ENCODE measurements at places on chromosomes 5 and 9.
A peak's percentile ranks its signal among the peaks of the same experiment; 100 is the strongest.

DNA sequence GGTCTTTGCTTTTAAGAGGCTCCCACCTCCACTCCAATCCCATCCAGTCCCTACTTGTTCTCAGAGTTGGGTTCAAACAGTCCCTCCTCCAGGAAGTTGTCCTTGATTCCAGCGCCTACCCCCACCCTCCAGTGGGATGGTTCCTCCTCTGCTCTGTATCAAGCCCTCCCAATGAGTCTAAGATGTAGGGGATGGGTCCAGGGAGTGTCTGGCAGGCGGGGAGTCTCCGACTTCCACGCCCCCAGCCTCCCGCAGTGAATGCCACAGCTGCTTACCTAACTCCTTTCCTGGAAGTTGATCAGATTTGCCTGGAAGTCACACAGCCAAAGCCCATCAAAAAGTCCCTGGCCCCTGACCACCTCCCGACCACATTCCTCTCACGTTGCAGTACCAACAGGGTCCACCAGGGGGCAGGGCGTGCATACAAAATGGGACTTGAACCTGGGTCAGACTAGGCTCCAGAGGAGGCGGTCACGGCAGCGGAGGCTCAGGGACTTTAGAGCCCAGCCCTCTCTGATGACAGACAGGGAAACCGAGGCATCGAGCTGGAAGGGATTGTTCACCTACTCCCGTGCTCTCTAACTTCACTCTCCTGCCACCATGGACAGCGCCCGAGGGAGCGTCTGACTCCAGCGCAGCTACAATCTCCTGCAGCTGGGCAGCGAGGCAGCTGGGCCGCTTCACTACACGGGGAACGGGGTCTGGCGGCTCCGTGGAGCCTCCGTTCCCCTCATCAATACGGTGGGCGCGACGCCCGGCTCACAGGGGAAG lies 25.0 kb upstream of the TDRD7 start:
- peak; percentile 58 for DNase-seq

- DNase-seq, result no peak
Measured at GRCh38 chr5:150322202-150322601, 19.5 kb upstream of the ARSI start.

GRCh38 chr5:154543380-154543779 lies 65.4 kb upstream of the HAND1 start:
- no peak for DNase-seq

DNA sequence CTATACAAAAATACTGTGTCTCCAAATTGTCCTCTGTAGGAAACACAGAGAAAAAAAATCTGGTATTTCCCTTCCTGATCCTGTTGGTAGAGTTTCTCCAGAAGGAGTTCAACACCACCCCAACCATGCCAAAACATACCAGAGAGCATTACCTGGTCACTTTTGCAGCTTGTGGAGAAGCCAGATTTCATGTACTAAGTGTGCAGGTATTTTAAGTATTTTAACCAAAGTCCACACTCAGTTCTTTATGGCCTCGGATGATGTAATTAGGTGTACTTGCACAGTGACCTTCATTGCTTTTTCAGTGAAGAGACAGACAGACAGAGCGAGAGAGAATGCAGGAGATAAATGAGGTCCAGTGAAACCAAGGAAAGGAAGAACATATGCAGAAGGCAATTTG lies 2046.8 kb upstream of the CDH9 start:
- DNase-seq, result no peak

DNA sequence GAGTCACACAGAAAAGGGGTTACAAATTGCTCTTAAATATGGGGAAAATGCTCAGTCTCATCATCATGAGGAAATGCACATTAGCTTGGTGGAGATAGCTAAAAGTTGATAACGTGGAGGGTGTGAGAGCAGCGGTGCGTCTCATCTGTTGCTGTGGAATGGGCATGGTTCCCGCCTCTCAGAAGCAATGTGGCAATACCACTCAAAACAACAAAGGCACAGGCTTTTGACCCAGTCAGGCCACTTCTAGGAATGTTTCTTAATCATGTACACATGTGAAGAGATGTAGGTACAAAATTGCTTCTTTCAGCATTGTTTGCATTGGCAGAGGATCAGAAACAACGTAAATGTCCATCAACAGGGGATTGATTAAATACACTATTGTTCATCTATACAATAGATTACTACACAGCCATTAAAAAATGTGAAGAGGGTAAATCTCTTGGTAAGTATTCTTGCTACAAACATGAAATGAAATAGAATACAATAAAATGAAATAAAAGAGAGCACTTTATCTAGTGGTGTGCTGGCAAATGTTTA lies 212.6 kb upstream of the MSX2 start:
- DNase-seq, result no peak

DNA sequence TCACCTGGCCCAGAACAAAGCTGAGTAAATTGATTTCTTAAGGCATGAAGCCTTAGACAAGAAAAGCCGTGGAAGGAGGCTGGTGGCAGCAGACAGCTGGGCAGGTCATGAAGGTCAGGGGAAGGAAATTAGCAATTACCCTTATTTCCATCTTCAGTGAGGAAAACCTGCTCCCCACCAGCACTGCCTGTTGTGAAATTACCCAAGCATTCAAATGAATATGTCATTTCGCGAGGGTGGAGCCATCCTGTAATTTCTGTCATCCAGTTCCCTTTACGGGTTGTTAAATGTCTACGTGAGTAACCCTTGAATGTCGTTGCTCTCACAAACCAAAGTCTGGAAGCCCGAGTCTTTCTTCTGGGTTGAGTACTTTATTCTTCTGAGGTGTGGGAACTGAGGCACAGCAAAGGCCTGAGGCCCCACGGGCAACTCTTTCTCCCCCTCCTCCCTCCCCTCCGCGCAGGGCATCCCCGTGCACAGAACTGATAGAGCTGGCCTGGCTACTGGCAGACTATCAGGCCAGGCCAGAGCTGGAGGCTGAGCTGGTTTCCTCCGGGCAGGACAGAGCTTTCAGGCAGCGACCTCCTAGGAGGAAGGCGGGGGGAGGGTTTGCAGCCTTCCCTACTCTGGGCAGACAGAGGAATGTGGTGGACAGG lies 22.0 kb upstream of the AK3 start:
- DNase-seq, result no peak

- DNase-seq, result no peak
Measured at GRCh38 chr5:136164226-136164625, 28.7 kb downstream of the SMIM32 start.

DNA sequence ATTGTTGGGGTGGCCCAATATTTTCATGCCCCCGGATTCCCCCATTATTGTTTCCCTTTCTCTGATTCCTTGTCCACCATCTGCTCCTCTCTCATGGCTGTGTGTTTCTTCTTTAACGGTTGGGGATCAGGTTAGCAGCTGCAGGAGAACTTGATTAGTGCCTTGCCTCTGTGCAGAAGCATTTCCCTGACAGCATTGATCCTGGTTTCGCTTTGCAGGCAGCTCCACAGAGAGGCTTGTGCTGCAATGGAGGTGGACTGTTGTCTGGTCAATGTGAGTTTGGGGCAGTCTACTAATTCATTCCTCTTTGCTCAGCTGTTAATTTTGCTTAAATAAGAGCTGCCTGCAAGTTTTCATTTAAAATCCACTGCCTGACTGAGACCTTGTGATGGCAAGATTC lies 32.5 kb upstream of the SSBP2 start:
- no peak for DNase-seq

DNA sequence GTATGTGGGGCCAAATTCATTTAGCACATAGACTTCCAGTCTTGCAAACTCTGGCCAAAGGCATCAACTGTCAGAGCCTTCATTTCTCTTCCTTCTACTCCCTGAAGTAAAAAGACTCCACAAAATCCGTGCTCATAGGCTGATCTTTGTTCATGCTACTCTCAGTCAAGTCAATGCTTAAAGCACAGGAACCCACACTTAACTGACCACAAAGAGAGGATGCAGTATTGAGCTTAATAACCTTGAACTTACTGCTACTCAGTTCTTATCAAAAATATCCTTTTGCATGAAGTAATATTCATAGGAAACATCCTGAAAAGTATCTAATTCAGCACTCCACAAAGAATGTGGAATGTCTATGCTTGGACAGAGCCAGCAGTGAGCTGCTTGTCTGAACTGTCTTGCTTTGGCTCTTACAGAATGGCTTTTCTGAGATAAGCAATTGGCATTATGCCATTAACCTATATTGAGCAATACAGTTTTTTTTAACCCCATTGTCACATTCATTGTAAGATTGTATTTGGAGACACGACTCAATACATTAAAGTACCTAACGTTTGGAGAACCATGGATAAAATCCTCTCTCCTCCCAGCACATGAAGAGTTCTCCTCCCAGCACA lies 21.7 kb downstream of the LPAR1 start:
- DNase-seq, result no peak

GRCh38 chr5:168471785-168472184 lies 14.5 kb upstream of the RARS1 start:
- no peak for DNase-seq

DNA sequence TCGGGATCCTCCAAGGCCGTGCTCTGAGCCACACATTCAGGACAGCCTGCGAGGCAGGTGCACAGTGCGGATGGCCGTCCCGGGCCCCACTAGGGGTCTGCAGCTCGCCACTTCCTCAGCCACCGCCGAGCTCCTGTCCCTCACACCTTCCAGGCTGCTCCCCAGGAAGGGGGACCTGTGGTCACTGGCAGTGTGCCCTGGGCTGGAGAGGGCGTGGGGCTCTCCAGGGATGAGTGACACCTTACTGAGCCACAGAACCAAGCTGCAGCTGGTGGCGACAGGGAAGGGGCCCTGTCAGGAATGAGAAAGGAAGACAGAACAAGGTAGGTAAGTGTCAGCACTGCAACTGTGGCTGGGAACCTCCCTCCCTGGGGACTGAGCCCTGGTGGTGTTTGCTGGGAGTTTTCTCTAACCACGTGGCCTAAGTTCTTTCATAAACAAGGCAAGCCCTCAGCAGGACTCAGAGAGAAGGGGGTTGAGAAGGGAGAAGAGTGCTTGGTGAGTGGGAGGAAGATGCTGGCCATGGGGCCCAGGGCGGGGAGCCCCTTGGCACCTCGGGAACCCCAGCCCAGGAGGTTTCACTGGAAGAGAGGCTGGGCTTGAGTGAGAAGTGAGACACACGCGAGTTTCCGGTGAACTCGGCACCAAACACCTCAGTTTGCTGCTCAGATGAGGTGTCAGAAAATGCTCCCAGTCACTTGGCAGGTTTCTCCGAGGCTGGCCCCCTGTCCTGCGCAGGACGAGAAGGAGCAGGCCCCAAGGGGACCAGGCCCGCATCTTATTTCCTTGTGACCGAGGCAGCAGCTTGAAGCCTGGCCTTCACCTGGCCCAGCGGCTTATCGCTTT lies 5.2 kb downstream of the IL13 start:
- DNase-seq, result no peak

GRCh38 chr9:6739218-6739617 lies 18.6 kb upstream of the KDM4C start:
- no peak for DNase-seq

DNA sequence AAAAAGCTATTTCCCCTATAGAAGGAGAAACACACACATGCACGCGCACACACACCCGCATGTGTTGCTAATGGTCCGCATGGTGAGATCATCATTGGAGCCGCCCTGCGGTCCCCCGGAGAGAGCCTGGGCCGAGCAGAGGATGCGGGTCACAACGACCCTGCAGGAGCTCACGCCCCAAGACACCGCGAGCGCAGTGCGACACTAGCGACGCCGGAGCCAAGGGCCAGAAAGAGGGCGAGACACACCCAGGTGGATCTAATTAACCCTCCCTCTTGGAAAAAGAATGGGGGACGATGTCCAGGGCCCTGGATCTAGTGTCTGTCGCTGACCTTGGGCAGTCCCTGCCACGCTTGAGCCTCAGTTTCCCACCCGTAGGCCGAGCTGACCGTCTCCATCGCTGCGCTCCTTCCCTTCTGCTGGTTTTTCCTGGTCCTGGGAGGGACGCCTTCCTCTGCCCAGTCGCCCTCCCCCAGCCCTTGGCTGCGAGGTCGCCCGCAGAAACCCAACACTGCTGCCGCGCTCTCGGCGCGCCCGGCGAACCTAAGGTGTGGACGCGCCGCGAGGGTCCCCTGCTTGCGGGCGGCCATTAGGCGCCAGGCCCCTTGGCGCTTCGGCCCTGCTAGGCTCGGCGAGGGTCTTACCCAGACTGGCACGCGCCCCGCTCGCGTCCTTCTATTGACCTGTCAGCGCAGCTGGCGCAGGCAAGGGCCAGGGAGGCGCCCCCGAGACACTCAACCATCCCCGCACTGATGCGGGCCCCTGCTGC lies 47.5 kb upstream of the RNF20 start:
- DNase-seq, result no peak

- no peak for DNase-seq
Measured at GRCh38 chr9:111016016-111016415, 22.3 kb downstream of the LPAR1 start.

GRCh38 chr5:136374638-136375037 lies 9.3 kb upstream of the TRPC7 start:
- no peak for DNase-seq

GRCh38 chr9:33198165-33198564 lies 31.0 kb upstream of the B4GALT1 start:
- no peak for DNase-seq

DNA sequence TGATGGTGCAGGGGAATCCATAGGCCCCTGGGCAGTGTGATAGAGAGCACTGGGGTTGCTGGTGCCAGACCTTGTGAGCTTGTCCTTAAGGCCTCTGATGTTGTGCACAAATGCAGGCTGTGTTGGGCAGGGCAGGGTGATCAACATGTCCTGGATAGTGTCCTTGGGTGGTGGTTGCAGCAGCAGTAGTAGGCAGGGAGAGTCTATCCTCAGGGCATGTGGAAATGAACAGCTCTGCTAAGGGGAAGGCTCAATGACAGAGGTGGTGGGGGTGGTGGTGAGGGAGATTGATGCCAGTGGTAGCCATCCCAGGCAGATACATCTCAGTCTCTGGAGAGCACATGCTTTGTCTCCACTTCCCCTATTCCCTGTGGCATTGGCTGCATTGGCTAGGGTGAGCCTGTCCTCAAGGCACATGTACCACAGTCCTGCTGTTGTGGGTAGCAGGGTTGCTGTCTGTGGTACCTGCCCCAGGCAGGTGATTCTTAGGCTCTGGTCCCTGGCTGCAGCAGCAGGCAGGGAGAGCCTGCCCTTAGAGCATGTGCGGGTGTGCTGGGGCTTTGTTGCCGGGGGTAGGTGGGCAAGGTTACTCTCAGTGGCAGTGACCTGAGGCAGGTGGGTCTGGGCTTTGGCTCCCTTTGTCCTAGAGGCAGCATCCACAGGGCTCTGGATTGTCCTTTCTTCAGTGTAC lies 111.1 kb downstream of the WDR70 start:
- no peak for DNase-seq

DNA sequence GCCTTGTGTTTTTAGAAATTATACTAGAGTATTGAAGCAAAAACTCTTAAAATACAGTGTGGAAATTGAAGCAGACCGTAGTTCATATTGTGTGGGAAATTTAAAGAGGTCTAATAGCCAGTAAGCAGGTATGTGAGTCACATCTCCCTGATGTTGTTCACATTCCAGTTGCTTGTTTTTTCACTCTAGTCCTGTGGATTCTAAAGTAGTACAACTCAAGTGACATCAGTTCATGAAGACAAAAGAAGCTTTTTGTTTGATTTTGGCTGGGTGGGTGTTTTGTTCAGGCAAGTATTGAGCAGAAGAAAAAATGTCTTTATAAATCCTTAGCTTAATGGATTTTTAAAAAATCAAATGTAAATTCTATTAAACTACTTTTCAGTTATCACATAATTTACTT lies 216.2 kb downstream of the MAN2A1 start:
- no peak for DNase-seq

- DNase-seq, result no peak
Measured at GRCh38 chr9:119088002-119088547, 281.2 kb downstream of the BRINP1 start.

GRCh38 chr5:100537946-100538345 lies 2.8 kb downstream of the FAM174A start:
- DNase-seq, result no peak
